SK-N-SH (cell line): ENCODE measurements at places on chromosomes 6 and 20.

DNA sequence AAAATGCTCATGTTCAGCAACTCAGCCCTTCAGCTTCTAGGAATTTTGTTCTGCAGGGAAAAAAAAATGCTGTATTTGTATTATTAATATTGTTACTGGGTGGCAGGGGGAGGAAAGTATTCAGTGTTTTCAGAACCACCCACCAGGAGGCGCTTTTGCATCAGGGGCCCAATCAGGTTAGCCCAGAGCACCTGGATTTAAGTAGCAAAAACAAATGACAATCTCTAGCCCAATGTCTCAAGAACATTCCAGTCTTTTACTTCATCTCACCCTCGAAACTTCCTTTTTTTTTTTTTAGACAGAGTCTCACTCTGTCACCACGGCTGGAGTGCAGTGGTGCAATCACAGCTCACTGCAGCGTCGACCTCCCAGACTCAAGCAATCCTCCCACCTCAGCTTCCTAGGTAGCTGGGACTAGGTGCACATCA is 635 bp upstream of the C20orf203 start:
- DNase-seq, result peak; percentile 72

DNA sequence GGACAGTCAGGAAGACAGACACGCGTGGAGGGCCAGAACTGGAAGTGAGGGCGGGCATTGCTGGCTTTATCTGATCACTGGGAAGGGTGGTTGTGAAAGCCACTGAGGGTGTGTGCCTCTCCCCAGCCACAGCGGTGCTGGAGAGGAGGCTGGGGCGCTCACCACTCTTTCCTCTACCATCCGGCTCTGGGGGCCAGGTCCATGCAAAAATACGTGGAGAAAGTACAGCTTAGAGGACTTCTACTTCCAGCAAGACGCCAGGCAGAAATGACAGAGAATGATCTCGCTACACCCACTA is 148.8 kb upstream of the RPS6KA2 start:
- no peak for DNase-seq

DNA sequence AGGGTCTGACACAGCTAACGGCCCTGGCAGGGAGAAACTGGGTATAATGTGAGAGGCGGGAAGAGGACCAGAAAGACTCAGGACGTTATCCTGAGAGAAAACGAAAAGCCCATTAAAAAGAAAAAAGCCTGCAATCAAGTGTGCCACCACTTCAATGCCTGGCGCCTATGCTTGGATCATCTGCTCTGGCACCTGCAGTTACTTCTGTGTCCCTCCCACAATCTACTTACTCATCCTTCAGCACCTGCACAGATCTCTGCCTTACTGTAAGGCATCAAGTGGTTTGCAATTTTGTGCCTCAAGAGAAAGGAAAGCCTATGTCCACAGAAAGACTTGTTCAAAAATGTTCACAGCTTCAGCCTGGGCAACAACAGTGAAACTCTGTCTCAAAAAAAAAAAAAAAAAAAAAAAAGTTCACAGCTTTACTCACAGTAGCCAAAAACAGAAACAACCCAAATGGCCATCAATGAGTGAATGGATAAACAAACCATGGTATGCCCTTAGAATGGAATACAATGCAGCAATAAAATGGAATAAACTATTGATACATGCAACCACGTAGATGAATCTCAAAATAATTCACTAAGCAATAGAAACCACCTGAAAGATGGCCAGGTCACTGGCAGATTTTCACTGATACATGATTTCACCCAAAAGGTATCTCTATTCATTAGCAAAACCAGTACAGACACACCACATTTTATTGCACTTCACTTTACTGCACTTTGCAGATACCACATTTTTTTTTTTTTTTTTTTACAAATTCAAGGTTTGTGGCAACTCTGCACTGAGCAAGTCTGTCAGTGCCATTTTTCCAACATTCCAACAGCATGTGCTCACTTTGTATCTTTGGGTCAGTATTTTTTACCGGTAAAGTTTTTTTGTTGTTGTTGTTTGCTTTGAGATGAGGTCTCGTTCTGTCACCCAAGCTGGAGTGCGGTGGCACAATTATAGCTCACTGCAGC is 48.6 kb downstream of the ABHD12 start:
- DNase-seq, result no peak

DNA sequence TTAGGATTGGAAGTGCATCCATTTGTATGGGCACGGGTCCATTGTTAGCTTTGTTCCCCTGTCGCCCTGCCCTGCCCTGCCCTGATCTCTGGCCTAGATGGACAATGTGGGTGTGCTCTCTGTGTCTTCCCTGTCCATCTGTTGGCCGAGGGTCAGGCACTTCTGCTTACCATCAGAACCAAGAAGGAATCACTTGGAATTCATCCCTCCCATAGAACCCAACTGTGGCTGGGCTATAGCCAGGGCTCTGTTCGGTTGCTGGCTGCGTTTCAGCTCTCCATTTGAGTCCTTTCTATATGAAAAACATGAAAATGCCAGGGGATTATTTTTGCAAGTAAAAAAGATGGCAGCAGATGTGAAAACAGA is 26.6 kb upstream of the TULP4 start:
- no peak for DNase-seq

DNA sequence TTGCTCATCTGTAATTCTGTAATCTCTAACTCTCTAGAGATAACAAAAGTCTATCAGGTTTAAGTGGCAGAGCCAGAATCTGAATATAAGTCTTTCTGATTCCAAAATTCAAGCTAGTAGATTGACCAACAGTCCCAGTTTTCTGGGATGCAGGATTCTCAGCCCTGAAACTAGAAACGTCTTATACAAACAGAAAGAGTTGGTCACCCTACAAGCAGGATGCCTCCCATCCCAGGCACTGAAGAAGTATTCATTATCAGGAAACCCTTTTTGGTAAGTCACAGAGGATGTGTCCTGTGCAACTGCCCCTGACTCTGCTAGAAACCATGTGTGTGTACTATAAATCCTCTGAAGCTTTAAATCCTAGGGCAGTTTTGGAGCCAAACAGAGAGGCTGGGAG is 135.0 kb downstream of the CARMIL1 start:
- no peak for DNase-seq

DNA sequence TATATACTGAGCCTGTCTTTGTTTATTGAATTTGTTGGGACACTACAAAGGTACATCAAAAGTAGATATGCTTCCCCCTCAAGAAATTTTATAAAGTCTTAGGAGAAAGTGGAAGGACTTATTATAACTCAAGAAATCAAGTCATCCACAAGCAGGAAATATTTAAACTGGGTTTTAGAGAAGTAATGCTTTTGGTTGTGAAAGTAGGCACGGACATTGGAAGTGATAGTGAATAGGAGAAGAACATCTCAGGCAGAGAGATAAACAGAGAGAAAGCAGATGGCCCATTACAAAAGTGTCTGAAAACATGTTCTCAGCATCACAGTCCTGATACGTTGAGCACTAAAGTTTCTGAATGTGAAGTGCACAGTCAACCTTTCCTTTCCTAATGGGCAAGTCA is 415.6 kb upstream of the RNF217 start:
- DNase-seq, result no peak

GRCh38 chr20:31602779-31603441 is 2.2 kb upstream of the ID1 start:
- no peak for DNase-seq

DNA sequence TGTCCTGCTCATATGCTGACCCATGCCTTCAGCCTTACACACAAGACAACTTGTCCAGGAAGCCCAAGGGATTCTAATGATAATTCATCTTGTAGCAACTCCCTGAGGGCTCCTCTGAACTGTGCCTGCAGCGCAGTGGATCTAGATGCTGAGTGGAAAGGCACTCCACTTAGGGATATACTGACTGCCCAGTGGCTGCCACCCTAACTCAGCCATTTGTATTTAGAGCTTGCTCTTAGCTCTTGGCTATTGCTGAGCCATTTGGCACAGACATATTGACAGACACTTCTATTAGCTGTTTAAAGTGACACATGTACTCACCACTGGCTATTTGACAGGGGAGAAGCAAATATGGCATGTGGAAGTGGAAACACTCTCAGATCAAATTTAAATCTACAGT is 278.3 kb upstream of the SGK1 start:
- no peak for DNase-seq

- no peak for DNase-seq
Measured at GRCh38 chr6:71498638-71499037, 210.0 kb downstream of the OGFRL1 start.

GRCh38 chr20:39946931-39947330 is 742.1 kb downstream of the MAFB start:
- DNase-seq, result no peak

GRCh38 chr6:33785778-33786177 is 3.2 kb downstream of the LEMD2 start:
- DNase-seq, result no peak

DNA sequence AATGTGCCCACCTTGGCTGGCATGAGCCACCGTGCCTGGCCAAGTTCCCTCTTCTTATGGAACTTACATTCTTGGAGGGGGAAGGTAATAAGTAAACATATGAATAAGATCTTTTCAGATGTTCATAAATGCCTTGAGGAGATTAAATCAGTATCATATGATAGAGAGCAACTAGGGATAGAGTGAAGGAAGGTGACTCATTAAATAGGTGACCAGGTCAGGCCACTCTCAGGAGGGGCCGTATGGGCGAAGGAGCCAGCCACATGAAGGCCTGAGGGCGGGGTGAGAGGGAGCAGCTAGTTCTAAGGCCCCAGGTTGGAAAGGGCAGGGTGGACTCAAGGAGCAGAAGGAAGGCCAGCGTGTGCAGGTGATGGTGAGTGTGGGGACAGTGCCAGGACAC is 91.1 kb downstream of the UST start:
- no peak for DNase-seq

GRCh38 chr6:110020888-110021287 is 42.8 kb downstream of the GPR6 start:
- no peak for DNase-seq

DNA sequence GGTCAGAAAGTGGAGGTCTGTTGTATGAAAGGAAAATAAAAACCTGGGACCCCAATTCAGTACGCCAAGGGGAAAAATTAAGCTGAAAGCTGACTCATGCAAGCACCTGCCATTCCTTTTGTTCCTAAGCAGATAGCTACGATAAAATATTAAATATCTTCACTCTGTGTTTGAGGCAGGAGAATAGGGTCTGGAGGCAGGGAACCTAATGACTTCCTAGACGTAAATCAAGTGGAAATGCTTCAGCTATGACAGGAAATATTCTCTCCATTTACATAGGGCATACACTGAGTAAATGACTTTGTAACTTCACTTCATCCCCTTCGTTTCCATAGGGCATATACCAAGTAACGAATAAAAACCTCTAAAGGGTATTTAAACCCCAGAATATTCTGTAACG is 41.0 kb upstream of the IFNGR1 start:
- no peak for DNase-seq

DNA sequence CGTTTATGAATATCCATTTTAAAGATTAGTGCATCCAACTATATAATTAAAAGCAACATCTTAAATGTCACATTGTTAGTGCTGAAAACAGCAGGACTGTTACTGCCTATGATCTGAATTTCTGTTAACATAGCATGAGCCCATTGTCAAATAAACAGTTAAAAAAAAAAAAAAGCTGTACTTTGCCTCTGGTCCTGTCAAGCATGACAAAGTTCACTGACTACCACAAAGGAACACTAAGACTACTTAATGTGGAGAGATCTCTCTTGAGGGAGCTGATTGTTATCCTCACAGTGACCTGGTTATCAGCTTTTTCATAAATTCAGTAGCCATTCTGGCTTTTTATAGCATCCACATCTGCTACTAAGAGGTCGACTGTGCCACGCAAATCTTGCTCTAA is 228.1 kb downstream of the TMEM200A start:
- DNase-seq, result no peak

- no peak for DNase-seq
Measured at GRCh38 chr6:57421503-57421902, 104.1 kb downstream of the PRIM2 start.

DNA sequence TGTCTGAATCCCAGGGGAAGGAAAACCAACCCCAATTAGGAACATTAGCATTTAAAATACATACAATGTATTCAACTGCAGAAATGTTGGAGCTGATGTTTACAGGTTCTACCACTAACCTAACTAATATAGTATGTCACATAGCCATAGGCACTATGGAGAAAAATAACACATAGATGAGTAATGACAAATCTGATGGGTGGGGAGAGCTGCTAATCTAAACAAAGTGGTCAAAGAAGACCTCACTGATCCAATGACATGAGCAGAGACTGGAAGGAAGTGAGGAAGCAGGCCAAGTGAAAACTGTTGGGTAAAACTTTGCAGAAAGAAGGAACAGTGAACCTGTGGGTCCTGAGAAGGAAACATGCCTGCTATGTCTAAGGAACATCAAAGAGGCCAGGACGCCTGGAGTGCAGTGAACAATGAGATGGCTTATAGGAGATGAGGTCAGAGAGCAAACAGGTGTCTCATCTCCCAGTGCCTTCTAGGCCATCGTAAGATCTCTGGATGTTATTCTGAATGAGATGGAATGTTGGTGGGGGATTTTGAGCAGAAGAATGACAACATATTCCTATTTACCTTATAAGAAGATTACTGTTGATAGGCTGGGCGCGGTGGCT is 135.7 kb downstream of the ALDH8A1 start:
- no peak for DNase-seq

DNA sequence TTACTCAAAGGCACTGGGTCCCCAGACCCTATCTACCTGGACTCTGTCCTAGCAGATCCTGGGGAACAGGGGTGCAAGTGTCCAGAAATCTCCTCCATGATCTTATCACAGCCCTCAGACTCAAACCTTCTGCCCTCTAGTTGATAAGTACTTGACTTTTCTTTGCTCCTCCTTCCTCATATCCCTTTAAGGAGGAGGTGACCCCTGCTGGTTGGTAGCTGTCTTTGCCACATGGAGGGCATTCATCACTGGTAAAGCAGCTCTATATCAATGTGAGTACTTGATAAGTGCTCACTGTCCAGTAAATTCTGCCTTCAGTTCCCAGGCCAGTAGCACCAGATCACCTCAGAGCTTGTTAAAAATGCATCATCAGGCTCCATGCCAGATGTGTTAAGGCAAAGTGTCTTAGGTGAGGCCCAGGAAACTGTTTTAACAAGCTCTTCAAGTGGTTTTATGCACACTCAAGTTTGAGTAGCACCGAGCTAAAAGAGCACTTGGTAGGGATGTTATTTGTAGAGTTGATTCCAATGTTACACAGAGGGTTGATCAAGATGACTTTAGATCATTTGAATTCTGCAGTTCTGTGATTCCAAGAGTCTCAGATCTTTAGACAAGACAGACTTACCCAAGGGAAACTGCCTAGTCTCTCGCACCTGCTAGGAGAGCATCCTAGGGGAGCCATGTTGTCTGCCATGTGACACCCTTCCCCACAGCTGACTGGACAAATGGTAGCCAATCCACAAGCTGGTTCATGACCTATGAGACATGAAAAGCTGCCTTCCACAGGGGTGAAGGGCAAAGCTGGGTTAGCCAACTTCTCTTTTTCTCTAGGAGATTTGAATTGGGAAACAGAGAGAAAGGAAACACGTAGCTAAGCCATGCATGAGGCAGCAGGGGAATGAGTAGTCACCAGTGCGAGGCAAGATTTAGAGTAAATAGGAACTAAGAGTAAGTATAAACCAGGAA is 18.6 kb downstream of the TREML2 start:
- DNase-seq, result peak; percentile 55

DNA sequence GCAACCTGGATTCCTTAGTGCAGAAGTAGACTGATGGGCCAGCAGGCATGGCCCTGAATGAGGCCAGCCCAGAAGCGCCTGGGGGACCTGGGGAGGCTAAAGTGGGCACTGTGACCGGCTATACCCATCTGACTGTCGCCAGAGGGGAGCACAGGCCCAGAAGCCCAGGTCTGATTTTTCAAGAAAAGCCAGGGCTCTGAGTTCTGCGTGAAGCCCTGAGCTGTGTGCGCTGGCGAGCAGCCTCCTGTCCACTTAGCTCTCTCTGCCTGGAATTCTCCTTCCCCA is 111.7 kb downstream of the SULF2 start:
- DNase-seq, result no peak

GRCh38 chr6:1991332-1991878 is 254.0 kb downstream of the GMDS start:
- DNase-seq, result no peak
